ENCODE measurements at places on chromosomes 6 and 20.

DNA sequence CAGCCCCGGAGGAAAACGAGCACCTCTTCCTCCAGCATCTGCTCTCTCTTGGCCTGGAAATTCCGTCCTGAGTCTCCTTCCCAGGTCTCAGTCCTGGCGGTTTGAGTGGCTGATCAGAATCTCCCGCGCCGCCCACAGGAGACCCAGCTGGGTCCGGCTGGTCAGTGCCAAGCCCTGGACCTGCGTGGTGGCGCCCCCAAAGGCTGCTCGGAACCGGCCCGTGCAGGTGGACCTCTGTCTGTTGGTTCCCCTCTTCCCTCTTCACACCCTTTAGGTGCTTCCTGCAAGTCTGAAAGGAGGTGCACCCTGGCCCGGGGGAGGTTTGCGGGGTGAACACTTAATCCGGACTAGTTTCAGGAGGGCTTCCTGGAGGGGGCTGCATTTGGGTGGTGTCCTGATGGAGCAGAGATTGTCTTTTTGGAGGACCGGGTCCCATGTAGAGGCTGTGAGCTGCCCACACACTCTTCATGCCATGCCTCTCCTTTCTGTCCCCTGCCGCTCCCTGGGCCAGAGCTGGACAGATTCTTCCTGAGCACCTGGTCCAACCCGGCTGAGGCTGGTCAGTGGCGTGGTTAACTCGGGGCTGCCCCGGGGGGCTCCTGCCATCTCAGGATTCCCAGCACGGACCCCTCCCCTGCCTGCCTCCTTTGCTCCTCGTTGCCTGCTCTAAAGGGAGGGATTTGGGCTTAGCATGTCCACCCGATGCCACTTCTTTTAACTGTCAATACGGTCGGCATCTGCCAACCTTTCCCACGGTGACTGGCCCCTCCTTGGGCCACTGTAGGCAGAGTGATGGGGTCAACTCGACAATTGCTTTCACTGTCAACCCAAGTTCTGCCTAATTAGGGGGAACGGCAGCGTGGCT lies 16.5 kb upstream of the BHLHE23 start:
- no peak for DNase-seq

- no peak for DNase-seq
Observed at GRCh38 chr6:31287619-31288018, 15.7 kb upstream of the HLA-C start.

GRCh38 chr6:78607189-78607588 lies 260.2 kb upstream of the IRAK1BP1 start:
- no peak for DNase-seq

- no peak for DNase-seq
Observed at GRCh38 chr20:64159286-64159680, 5.0 kb upstream of the MYT1 start.

- no peak for DNase-seq
Observed at GRCh38 chr20:19913927-19914614, 103.1 kb upstream of the NAA20 start.

GRCh38 chr6:5814116-5814515 lies 192.6 kb downstream of the NRN1 start:
- DNase-seq: no peak

DNA sequence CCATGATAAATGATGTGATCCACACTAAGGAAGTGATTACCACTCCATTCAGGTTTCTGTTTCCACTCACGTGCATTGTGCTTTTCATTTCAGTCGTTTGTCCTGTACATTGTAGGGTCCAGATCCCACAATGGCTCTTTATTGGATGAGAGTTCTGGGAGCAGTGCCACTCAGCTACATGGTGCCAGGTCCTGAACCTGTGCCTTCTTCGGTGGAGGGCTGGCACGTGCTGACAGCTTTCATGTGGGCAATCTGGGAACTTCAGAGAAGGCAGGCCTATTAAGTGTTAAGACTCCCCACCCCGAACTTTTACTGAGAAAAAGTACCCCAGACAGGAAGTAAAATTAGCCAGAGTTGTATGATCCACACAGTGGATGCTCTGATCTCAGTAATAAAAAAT lies 255.0 kb downstream of the ESR1 start:
- no peak for DNase-seq

DNA sequence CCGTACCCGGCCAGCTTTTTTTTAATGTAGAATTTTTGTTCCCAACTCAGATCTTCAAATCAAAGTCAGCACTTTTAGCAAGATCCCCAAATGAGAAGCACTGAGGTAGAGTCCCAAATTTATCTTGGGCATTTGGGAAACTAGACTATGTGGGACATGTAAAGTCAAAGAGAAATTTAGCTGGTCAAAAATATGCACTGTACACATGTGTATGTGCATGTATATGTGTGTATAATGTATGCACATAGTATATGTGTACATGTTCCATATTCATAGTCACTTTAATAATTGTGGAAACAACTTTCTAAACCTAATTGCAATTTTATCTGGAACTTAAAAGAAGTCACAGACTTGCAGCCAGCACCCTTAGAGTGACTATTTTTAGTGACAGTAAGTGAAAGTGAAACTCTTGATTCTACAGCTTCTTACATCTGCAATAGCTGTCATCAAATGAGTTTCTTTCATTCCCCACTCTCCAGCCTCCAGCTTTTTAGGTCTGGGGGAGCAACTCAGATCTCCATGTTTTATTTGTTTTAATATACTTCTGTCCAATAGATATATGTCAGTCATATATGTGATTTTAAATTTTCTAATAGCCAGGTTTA lies 53.6 kb downstream of the CDC40 start:
- no peak for DNase-seq

DNA sequence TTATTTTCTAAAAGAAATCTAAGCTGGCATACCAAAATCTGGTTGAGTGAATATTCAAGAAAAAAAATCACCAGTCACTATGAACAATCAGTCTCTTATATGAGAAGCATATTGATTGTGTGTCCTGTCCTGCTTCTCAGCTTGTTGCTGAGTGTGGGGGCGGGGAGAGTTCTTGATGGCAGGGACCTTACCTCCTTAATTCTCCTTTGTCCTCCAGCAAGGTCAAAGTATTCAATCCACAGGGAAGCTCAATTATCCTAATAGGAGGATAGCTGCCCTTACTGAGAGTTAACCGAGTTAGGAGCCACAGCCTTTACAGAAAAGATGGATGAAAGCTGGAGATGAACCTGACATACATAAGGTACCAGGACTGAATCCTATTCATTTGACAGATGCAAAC lies 154.0 kb downstream of the LY86 start:
- DNase-seq: no peak
